ENCODE measurements at places on chromosomes 1 and 21. TPM values are rescaled to one million over a fixed set of nuclear protein-coding genes. Genes with fewer than 3 reads are reported as not detected.

The AGT gene
- total RNA-seq: 8.4 TPM

The TRIM46 gene
- total RNA-seq: 0.35 TPM

The TXNIP gene
- 335 TPM for total RNA-seq

- DNase-seq: no peak
Measured at GRCh38 chr1:175193527-175193910, 943 bp upstream of the KIAA0040 start.

- no peak for DNase-seq
Measured at GRCh38 chr1:173112129-173112528, 61.4 kb upstream of the TNFSF18 start.

DNA sequence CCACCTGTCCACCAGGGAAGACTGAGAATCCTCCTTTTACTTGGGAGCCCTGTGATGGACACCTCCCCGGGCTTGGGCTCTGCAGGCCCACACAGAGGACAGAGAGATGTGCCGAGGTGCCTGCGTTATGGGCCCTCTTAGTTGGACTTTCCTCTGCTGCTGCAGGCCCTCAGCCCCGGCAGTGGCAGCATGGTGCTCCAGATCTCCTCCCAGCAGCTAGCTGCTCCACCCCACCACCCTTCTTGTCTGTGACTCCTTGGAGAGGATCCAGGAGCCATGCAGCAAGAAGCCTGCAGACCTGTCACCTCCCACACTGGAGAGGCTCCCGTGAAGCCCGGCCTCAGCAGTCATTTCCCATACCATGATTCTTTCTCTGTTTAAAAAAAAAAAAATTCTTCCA, 27.4 kb downstream of the PHGDH start:
- no peak for DNase-seq

Data from ovary (tissue), 10 donors.